Non-pigmented ciliary epithelial cell (primary cell): ENCODE measurements at places on chromosomes 3 and 15.

- DNase-seq, result no peak
These were observed 43.4 kb downstream of the FAM174B start for GRCh38 chr15:92611995-92612745.

- DNase-seq, result no peak
These were observed 15.8 kb upstream of the ABHD17C start for GRCh38 chr15:80679167-80679803.

GRCh38 chr3:112086875-112087524 lies 811 bp downstream of the C3orf52 start:
- no peak for DNase-seq

DNA sequence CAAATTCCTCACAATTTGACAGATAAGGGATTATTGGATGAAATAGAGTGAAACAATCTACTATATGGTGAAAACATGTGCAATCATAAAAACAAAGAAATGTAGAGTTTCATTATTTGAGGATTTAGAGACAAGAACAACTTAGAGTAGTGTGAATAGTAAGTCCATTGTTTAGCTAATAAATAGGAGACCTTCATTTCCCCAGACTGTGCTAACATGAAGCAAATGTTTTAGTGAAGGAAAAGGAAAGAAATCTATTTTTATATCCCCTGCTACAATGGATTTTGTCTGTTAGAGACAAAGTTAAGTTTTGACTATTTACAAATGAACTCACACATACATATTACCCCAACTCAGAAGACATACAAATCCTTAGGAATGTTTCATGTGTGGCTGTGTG lies 77.8 kb downstream of the EFL1 start:
- DNase-seq, result no peak

GRCh38 chr15:94069844-94070243 lies 161.5 kb upstream of the MCTP2 start:
- no peak for DNase-seq

DNA sequence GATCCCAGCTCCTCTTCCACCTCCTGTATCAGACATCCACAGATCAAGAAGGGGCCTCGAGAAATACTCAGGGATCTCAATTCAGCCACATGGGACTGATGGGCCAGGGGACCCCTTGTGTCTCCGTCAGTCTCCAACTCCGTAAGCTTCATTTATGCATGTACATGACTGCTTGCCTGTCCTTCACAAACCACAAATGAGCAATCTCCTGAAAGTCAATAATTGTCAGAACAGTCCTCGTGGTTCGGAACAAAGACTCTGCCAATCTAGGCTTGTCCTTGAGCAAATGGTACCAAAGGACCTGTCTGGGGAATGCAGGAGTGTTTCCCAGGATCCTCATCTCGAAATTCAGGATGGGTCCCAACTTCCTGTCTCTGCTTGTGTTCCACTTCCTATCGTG lies 20.8 kb downstream of the SLC12A8 start:
- no peak for DNase-seq

- DNase-seq, result no peak
These were observed 229.0 kb downstream of the PTPRG start for GRCh38 chr3:61790411-61790810.

GRCh38 chr3:132029182-132029902 lies 5.5 kb downstream of the CPNE4 start:
- no peak for DNase-seq

DNA sequence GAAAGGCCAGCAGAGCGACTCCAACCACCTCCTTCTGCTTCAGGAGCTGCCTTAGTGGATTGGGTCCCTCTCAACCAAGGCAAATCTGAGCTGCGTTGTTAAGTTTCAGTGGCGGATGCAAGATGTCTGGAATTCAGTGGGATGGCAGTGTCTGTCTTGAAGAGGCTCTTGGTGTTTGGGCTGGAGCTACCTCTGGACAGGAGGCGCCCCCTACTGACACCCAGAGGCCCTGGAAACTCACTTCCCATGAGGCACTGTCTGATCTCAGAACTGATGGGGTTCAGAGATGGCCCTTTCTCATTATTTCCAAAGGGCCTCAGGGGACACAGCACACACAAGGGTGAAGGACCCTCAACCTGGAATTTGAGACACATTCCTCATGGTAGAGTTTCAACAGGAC lies 6.0 kb upstream of the SLC28A1 start:
- DNase-seq, result peak; percentile 11

GRCh38 chr15:24676431-24676830 lies 856 bp downstream of the NPAP1 start:
- no peak for DNase-seq

DNA sequence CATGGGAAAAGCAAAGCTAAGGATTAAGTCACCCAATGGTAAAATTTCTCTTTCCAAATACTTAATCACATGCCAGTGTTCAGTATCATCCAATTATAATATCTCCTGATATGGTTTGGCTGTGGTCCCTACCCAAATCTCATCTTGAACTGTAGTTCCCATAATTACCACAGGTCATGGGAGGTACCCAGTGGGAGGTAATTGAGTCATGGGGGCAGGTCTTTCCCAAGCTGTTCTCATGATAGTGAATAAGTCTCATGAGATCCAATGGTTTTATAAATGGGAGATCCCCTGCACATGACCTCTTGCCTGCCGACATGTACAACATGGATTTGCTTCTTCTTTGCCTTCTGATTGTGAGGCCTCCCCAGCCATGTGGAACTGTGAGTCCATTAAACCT lies 26.1 kb upstream of the NMB start:
- peak; percentile 19 for DNase-seq

GRCh38 chr3:157290766-157291165 lies 130.8 kb upstream of the CCNL1 start:
- peak; percentile 44 for DNase-seq

DNA sequence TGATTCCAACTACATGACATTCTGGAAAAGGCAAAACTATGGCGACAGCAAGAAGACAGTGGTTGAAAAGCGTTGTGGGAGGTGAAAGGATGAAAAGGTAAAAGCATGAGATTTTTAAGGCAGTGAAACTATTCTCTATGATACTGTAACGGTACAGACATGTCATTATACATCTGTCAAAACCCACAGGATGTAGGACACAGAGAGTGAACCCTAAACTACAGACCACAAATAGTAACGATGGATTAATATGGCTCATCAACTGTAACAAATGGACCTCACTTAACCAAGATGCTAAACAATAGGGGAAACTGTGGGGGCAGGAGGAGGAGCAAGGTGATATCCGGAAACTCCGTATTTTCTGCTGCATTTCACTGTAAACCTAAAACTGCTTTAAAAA lies 39.1 kb downstream of the MYO9A start:
- no peak for DNase-seq

- no peak for DNase-seq
These were observed 44.0 kb upstream of the ALCAM start for GRCh38 chr3:105322570-105323273.

GRCh38 chr3:11379238-11379823 lies 107.1 kb downstream of the ATG7 start:
- DNase-seq, result no peak

DNA sequence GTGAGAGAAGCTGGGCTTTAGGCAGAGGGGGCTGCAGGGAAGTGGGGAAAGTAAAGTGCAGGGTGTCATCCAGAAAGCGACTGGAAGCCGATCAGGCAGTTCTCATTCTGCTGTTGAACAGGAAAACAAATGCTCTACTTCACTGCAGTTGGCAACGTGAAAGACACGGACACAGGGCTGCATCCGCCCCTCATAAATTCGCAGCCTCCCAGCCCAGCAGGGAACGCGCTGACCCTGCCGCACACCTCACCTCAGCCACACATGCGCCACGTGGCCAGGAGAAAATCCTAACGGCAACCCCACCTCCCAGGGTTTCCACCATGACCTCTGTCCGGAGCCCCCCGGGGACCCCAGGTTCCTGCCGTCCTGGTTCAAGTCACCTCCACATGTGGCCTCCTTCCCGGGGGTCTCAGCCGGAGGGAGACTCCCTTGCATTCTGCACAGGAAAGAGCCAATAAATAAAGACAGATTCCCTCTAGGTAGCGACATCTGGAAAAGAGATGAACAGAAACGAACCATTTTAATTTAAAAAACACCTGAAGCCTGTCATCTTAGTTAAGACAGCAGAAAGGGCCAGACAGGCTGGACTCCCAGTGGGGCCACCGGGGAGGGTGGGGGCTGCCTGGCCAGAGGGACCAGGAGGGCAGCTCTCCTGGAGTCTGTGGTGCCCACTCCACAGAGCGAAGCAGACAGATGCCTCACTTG lies 118.7 kb downstream of the TMEM266 start:
- DNase-seq, result no peak

DNA sequence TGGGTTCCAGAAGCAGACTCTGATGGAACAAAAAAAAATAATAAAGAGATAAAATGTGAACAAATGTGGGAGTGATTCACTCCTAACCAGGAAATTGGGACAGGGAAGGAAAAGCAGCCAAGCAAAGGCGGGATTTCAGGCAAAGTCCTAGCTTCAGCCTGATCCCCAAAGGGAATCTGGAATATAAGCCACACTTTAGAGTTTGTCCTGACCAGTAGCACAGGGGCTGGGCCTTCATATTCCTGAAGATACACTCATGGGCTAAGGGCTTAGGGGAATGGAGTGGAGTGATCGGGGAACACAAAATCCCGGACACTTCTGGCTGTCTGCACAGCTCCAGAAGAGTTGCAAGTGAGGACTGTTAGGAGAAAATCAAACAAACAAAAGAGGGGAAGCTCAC lies 135.0 kb upstream of the COL8A1 start:
- DNase-seq, result no peak

GRCh38 chr3:194487289-194488054 lies 670 bp upstream of the ATP13A3 start:
- DNase-seq, result no peak

- no peak for DNase-seq
These were observed 367.9 kb upstream of the PROK2 start for GRCh38 chr3:72152551-72153476.

DNA sequence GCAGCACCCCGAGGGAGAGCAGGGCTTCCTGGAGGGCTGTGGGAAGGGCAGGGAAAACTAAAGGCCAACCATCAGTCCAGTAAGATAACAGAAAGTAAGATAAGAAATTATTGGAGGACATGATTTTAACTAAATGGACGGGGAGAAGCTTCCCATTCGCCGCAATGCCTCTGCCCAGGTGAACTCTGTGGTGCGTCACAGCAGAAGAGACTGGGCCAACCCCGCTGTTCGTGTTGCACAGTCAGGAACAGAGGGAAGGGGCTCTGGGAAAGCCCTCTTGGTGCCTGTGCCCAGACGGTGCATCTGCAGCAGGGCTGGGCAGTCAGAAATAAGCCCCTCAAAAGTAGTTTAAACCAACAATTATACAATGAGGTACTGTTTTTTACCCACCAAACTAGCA lies 284.1 kb downstream of the OCA2 start:
- DNase-seq, result no peak

GRCh38 chr3:50316657-50317242 lies 5.8 kb downstream of the HYAL2 start:
- DNase-seq, result no peak

DNA sequence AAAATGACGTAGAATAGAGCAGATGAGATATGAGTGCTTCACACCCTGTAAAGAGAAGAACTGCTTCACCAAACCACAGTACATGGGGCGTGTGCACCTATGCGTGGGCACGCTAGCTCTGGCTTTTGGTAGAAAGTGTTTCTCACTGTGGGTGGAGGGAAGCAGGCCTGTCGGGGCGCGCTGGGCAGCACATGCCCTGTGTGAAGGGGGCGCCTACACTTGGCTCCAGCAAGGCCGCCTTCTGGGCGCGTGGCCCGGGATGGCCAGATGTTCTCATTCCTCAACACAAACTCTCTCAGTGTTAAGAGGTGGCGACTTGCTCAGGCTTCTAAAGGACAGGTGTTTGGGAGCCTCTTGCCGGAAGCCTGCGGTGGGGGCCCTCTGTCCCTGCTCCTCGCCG lies 90.0 kb downstream of the FBLN2 start:
- DNase-seq, result no peak

GRCh38 chr15:80873366-80873952 lies 94.3 kb downstream of the CEMIP start:
- DNase-seq, result no peak

DNA sequence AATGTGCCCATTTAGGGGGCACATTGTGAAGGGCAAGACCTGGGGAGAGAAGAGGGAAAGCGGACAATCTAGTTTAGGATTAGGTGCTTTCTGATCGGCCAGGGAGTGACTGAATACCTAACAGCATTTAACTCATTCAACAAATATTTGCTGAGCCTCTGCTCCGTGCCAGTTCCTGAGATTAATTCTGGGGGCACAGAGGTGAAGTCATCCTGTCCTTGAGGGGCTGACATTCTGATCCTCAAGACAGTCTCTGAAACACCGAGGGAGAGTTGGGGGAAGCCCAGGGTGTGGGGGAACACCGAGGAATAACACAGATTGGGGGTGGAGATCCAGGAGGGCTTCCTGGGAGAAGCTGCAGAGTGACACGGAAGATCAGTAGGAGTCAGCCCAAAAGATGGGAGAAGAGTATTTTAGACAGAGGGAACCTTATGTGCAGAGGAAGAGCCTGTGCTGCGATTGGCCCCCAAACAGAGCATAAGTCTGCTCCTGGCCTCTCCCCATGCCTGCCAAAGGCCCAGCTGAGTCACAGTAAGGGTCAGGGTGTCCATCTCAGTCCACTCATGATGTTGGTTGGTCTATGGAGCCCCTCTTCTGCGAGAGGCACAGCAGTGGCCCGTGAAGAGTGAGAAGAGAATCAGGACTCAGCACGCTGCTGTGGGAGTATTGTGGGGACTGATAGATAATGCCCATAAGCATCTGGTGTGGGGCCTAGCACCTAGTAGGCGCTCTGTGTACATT lies 60.2 kb downstream of the AMOTL2 start:
- DNase-seq, result no peak

DNA sequence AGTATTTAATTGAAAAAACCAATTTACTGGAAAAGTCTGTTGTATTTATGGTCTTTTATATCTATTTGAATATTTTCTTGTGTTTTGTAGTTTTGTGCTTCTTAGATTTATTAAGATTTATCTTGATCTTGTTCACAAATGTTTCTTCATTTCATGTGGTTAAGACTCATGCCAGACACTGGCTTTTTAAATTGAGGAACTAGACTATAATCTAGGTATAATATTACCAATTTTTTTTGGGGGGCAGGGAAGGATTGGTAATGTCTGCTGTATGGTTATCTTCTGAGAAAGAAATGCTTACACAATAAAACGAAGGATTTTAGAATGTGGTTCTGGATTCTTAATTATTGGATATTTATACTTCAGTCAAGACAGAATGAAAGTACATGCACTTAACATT lies 24.9 kb downstream of the AP4E1 start:
- no peak for DNase-seq

- no peak for DNase-seq
These were observed 26.3 kb downstream of the ABCC5 start for GRCh38 chr3:183991403-183991802.

DNA sequence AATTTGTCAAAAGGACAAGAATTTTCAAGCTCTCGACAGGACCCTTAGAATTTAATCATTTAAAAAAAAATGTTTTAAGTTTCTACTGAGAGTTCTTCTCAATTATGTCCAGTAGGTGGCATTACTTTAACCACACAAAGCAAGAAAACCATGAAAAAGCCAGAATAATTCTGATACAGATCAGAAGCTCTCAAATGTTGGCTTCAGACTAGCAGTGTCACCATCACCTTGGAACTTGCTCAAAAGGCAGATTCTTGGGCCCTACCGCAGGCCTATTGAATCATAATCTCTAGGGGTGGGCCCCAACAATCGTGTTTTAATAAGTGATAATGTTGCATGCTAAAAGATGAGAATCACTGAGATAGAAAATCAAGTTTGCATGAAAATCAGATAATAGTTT lies 99.5 kb upstream of the KCNMB2 start:
- DNase-seq, result no peak

GRCh38 chr3:142444343-142444742 lies 3.5 kb downstream of the XRN1 start:
- DNase-seq, result no peak
